ENCODE measurements at places on chromosomes 13 and 19. TPM values are rescaled to one million over a fixed set of nuclear protein-coding genes. Genes with fewer than 3 reads are reported as not detected.

The ZNF285 gene
- total RNA-seq, result 2.0 TPM

The C19orf67 gene
- total RNA-seq, result not detected

The SIGLEC6 gene
- total RNA-seq, result 0.59 TPM

- H3K4me3 ChIP-seq, result no peak overlapping the region
- no peaks in the 10 kb centered on the region for H3K36me3 ChIP-seq
- no peaks in the 10 kb centered on the region for H3K27me3 ChIP-seq
- no peak for DNase-seq
- H3K27ac ChIP-seq, result no peak overlapping the region
Observed at GRCh38 chr13:41302743-41303142, 8.3 kb upstream of the NAA16 start.

GRCh38 chr13:51778392-51778791 is 25.6 kb downstream of the DHRS12 start:
- DNase-seq, result no peak
- no peaks in the 10 kb centered on the region for H3K4me1 ChIP-seq
- H3K27ac ChIP-seq, result no peak overlapping the region
- no peaks in the 10 kb centered on the region for H3K36me3 ChIP-seq
- H3K4me3 ChIP-seq, result no peak overlapping the region
- no peaks in the 10 kb centered on the region for H3K27me3 ChIP-seq

GRCh38 chr19:15640294-15640903 is at the start of gene CYP4F3:
Gene CYP4F3 (plus strand): TSS chr19:15640897. CDS start chr19:15641416, 519 bp downstream.
- peak; percentile 62 for DNase-seq
- H3K36me3 ChIP-seq, result no peaks in the 10 kb centered on the region
- H3K4me1 ChIP-seq, result peaks cover 21% of the 10 kb centered on the region

Data from tibial nerve (tissue), 4 donors.